Left ventricle myocardium inferior (tissue), 1 donor: ENCODE measurements at places on chromosomes 5 and 9.
A peak's percentile ranks its signal among the peaks of the same experiment; 100 is the strongest.

GRCh38 chr5:127324756-127325155 lies 34.2 kb downstream of the MEGF10 start:
- no peak for DNase-seq

DNA sequence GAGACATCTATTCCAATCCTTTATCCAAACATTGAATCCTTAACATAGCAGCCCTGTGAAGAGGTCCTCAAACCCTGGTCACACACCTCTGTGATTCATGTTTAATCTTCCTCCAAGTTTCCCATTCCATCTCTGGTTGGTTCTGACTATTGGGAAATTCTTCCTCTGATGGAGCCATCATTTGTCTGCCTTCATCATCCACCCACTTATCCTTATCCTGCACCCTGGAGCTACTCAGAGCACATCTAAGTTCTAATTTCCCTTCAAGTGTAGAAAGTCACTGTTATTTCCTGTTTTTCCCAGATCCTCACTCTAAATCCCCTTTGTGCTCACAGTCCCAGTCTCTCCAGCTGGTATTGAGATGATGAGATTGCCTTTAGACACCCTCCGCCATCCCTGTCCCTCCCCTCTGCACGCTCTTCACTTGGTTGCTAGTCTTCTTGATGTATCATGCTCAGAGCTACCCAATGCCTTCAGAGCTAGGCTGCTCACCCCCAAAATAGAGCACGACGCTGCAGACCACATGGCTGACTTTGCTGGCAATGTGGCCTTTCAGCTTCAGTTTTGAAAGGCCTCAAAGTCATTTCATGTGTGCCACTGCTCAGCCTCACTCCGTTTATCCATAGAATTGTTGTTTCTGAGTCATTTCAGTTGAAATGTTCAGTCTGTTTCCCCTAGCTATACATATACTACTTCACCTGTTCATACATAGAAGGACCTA lies 154.3 kb downstream of the PALM2AKAP2 start:
- DNase-seq: no peak

DNA sequence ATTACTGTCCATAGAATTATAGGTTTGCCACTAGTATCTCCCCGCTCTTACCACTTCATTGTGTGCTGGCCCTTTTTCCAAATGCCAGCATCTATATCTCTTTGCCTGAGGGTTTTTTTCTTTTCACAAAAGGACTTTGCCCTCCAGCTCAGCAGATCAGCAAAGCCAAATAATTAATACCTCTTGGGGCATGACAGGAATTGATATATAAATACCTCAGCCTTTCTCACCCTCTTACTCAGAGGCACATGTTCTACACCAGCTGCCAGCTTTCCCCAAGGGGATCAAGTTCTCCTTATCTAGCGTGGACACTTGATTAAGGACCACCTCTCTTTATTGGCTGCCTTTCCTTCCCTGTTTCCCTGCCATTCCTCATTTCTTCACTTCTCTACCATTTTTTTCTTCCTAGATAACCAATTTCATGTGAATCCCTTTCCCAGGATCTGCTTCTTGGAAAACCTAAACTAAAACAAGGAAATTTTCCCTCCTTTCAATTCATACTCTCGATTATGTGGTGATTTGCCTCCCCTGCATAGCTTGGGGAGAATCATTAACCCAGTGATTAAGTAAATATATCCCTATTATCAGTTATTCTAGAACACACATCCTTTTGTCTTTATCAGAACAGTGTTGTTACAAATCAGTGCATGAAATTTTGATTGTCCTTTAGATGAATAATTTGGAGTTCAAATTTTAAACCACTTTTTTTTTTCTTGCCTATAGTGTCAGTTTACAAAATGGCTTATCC lies 6.9 kb upstream of the NUDT12 start:
- DNase-seq: no peak

DNA sequence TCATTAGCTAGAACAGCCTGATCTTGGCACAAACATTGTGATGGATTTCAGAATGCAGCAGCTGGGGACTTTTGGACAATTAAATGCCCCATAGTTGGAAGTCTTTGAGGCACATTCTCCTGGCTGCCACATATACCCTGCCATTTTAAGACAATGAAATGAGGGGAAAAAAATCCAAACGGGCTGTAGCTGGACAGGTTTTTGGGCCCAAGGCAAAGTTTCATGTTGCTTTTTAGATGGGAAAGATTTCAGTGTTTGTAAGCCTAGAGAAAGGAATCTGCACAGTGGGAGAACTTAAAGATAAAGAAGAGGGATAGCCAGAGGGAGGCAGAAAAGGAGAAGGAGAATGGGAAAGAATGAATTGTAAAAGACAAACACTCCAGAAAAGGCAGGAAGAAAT lies 30.0 kb upstream of the RICTOR start:
- DNase-seq: no peak

- DNase-seq: no peak
Observed at GRCh38 chr9:78207319-78207718, 28.6 kb upstream of the CEP78 start.

- DNase-seq: no peak
Observed at GRCh38 chr5:171315386-171315891, 6.4 kb downstream of the TLX3 start.

- DNase-seq: no peak
Observed at GRCh38 chr5:38367410-38367809, 109.1 kb downstream of the EGFLAM start.

DNA sequence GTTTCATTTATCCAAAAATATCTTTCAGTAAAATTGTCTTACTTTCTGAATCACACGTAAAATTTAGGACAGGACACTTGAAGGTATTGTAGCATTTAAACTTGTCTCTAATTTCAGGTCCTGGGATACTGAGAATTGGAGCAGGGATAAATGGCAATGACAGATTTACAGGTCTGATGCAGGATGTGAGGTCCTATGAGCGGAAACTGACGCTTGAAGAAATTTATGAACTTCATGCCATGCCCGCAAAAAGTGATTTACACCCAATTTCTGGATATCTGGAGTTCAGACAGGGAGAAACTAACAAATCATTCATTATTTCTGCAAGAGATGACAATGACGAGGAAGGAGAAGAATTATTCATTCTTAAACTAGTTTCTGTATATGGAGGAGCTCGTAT lies 99.2 kb downstream of the ADGRV1 start:
- no peak for DNase-seq

- peak; percentile 30 for DNase-seq
Observed at GRCh38 chr5:43396762-43397304, 15.4 kb downstream of the CCL28 start.

- DNase-seq: no peak
Observed at GRCh38 chr5:106874531-106874930, 796.2 kb downstream of the EFNA5 start.

- DNase-seq: no peak
Observed at GRCh38 chr9:19457693-19458009, 48.8 kb downstream of the ACER2 start.

DNA sequence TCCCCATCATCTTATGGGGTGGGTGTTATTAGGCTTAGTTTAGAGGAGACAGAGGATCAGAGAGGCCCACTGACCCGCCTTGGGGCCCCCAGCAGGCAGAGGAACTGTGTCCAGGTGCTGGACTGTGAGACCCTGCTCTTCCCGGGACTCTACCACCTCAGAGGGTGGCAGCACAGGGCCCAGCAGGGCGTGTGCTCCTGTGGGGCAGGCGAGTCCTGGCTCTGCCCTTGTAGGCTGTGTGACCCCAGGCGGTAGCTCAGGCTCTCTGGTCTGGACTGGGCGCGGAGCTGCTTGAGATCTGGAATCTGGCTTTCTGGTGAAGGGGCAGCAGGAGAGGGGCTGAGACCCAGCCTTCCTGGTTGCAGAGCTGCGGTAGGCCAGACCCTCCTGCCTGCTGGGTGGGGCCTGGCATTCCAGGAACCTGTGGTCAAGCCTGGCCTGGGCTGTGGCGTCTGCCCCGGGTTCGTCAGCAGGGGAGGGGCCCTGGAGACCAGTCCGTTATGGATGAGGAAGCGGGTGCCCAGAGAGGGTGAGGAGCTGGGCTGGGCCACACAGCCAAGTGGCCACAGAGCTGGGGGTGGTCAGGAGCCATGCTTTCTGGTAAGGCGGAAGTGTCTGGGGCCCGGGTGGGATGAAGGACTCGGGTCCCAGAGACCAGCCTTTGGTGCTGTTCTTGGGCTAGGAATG lies 46.5 kb downstream of the RXRA start:
- peak; percentile 65 for DNase-seq

- no peak for DNase-seq
Observed at GRCh38 chr5:155308289-155308688, 294.7 kb downstream of the KIF4B start.

DNA sequence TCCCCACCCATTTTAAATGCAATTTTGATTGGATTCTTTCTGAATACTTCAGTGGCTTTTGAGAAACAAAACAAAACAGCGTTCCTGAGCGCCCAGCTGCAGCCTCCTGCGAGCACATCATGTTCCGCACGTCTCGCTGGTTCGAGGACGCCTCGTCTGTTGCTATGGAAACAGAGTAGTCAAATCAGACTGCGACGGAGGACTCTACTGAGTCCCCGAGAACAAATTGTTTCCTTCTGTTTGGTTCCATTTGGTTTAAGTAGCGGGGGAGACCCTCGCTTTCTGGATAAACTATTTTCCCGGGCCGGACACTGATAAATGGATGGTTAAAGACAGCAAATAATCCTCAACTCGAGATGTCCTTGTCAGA lies 69.0 kb downstream of the SLC28A3 start:
- peak; percentile 41 for DNase-seq

DNA sequence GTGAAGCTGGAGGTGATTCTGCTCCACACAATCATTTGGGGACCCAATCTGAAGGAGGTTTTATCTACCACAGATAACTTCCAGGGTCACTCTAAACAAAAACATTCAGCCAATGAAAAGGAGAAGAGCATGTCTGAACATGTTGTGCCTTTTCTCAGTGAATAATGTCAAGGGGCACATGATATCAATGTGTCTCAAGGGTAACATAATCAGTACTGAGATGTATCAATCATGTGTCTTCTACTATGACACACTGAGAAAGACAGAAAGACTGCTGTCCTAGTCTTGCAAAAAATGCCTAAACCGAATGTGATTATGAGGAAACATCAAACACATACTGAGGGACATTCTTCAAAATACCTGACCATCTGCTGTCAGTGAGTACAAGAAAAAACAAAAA lies 25.4 kb upstream of the RASA1 start:
- DNase-seq: no peak

- DNase-seq: no peak
Observed at GRCh38 chr9:92917176-92917800, 30.0 kb upstream of the FGD3 start.

GRCh38 chr5:61525512-61526206 lies 193.6 kb downstream of the ZSWIM6 start:
- no peak for DNase-seq

DNA sequence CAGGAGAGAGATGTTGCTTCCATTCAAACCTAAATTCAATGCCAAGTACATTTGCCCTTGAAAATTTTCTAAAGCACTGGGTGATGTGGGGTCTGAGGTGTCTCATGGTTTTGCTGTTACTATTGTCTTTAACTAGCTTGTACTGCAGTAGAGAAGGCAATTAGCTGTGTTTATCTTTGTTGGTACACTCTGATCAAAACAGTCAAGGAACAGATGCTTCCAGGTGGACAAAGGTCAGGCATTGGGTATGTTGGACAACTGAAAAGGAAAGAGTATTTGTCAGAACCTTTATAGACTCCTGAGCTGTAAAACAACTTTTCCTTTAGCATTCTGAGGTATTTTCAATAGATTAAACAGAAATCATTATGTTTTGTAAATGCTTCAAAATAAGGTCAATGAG lies 2228.7 kb upstream of the WWC1 start:
- no peak for DNase-seq

- DNase-seq: no peak
Observed at GRCh38 chr9:36976371-36977030, 57.6 kb downstream of the PAX5 start.

- no peak for DNase-seq
Observed at GRCh38 chr5:118044169-118044568, 944.2 kb downstream of the DTWD2 start.

DNA sequence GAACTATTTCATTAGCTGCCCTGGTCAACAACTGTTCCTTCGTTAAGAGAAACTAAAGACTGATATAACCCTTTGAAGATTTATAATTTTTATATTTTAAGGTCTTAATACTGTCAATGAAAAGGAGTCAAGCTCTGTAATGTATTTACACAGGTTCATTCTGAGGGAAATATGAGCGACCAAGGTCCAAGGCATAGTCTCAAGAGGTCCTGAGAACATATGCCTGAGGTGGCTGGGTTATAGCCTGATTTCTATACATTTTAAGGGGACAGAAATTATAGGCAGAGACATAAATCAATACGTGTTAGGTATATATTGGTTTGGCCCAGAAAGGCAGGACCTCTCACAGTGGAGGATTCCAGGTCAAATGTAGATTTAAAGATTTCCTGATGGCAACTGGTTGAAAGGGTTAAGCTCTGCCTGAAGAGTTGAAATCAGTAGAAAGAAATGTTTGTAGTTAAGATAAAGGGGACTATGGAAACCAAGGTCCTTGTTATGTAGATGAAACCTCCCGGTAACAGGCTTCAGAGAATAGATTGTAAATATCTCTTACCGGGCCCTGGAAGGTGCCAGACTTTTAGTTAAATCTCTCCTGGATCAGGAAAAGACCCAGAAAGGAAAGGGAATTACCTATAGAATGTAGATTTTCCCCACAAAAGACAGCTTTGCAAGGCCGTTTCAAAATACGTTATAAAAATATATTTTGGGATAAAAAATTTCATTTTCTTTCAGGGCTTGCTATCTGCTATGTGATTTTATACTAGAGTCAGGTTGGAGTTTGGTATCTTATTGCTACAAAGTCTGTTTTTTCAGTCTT lies 107.3 kb upstream of the PRLR start:
- DNase-seq: no peak

DNA sequence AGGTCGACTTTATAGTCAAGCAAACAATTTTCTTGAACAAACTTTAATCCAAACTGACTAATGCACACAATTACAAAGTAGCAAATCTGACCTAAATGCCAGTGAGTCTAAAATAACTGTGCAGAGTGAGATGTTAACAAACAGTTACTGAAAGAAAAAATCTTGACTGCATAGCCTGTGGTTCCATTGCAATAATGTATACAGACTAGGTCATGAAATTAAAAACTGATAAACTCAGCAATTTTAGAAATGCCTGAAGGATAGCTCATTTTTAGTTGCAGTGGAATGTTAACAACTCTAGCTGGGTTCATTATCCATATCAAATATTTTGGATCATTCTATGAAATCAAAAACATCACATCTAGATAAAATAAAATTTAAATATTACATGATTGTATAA lies 73.4 kb upstream of the CDH12 start:
- no peak for DNase-seq

GRCh38 chr5:22852807-22853660 lies at the start of gene CDH12:
Gene CDH12, minus strand, starts transcription at chr5:22853344.
- no peak for DNase-seq

GRCh38 chr5:944992-945685 lies 52.5 kb downstream of the TRIP13 start:
- no peak for DNase-seq

DNA sequence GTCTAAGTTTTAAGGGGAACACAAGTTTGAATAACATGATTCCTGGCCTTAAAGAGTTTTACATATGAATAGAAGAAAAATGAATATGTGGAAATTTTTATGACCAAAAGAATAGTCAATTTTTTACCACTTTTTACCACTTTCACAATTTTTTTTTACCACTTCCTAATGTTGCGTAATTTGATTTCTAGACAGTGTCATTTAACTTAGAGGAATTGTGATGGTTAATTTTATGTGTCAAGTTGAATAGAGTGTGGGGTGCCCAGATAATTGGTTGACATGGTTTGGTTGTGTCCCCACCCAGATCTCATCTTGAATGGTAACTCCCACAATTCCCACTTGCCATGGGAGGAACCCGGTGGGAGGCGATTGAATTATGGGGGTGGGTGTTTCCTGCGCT lies 416.6 kb downstream of the KIF4B start:
- no peak for DNase-seq

GRCh38 chr9:115374724-115375268 lies 256.8 kb upstream of the TNC start:
- DNase-seq: no peak

GRCh38 chr9:124286292-124286931 lies 28.7 kb downstream of the NEK6 start:
- no peak for DNase-seq
